ENCODE measurements at places on chromosomes 4 and X.

- no peak for DNase-seq
Observed at GRCh38 chr4:102259081-102259480, 86.2 kb downstream of the SLC39A8 start.

- no peak for DNase-seq
Observed at GRCh38 chr4:2406406-2406805, 12.0 kb downstream of the ZFYVE28 start.

- peak; percentile 55 for DNase-seq
Observed at GRCh38 chr4:110108422-110108821, 90.0 kb downstream of the ELOVL6 start.

DNA sequence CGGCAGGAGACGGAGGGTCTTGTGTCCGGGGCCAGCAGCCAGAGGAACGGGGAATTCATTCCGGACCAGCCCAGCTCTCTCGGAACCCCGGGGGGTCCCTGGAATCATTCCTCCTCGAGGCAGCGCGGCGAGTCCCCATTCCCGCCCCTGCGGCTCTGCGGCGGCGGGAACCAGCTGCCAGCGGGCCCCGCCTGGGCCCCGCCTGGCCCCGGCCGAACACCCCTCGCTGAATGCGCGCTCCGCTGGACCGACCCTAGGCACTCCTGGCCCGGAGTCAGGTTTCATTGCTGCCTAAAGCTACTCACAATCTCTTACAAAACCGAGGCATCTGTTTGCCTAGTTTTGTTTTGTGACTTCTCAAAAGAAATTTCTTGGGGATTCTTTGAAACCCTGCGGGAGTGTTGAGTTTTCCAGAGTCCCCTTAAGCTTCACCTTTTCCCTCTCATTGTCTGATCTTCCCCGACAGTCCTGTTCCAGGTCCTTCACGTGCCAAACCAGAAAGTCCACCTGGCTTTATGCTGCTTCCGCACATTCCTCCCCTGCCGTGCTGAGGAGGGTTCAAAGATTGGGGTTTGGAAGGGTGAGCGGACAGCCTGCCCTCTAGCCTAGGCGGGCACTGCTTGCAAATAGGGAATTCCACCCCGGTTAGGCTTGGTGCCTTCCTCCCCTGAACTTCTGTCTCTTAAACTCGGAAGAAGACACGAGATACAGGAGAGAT, 789 bp downstream of the ARHGAP10 start:
- DNase-seq = peak; percentile 57

- peak; percentile 67 for DNase-seq
Observed at GRCh38 chr4:184648313-184649025, 778 bp downstream of the CASP3 start.

GRCh38 chrX:118360429-118361125, 14.7 kb downstream of the WDR44 start:
- no peak for DNase-seq

DNA sequence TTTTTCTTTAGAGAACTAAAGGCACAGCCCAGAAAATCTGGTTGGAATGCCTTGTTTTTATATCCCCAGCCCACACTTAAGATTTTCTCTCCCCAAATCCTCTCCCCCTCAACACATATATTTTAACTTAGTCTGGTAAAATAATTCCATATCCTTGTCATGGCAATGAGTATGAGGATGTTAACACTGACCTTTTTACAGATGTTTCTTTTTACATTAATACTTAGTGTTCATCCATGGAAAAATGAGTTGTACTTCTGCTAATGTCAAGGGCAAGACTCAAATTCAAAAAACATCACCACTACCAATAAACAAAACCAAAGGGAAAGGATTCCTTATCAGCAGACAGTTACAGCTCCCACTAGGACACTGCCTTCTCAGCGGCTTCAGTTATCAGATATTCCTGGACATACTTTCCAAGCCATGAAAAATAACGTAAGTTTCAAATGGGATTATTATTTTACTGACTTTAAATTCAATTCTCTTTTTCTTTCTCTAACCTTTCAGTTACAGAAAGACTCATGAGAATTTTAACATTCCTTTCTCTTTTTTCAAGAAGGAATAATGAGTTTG, 83.3 kb downstream of the RASL11B start:
- no peak for DNase-seq

Measured in DMS53 (cell line).